ENCODE measurements at places on chromosomes 2 and 18. TPM values are rescaled to one million over a fixed set of nuclear protein-coding genes. Genes with fewer than 3 reads are reported as not detected.

DNA sequence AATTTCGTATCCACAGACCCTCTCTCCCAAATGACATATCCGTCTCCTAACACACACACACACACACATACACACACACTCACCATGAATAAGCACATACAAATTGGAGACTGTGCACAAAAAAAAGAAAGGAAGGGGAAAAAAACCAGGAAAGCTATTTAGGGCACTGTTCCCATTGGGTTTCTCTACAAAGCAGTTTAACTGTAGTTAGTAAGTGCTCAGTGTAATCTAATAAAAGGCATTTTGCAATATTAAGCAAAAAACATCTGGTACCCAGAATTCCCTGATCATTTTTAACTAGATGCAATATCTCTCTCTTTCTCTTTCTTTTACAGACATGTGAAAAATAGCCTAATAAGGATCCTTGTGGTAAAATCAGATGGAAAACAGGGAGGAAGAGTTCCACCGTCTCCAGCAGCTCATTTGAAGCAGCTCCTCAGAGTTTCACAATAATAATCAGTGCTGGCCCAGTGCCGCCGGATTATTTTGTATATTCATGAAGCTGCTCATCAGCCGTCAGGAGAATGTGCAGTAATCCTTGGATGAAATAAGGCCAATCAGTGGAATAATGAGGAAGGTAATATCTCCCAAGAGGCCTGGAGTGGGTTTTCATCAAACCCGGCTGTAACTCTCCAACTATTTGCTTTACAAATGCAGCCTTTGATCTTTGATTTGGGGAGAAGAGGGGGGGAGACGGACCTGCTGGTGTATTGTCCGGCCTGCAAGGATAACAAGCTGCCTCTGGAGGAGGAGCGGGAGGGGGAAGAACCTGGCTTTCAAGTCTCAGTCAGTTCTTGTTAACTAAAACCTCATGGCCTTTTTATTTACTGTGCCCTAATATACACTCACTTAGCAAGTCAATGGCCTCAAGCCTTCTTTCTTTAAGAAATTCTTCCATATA, 227.6 kb upstream of the SMIM21 start:
- no peak for DNase-seq

- no peak for DNase-seq
Observed at GRCh38 chr18:13003466-13003896, 12.3 kb downstream of the CEP192 start.

DNA sequence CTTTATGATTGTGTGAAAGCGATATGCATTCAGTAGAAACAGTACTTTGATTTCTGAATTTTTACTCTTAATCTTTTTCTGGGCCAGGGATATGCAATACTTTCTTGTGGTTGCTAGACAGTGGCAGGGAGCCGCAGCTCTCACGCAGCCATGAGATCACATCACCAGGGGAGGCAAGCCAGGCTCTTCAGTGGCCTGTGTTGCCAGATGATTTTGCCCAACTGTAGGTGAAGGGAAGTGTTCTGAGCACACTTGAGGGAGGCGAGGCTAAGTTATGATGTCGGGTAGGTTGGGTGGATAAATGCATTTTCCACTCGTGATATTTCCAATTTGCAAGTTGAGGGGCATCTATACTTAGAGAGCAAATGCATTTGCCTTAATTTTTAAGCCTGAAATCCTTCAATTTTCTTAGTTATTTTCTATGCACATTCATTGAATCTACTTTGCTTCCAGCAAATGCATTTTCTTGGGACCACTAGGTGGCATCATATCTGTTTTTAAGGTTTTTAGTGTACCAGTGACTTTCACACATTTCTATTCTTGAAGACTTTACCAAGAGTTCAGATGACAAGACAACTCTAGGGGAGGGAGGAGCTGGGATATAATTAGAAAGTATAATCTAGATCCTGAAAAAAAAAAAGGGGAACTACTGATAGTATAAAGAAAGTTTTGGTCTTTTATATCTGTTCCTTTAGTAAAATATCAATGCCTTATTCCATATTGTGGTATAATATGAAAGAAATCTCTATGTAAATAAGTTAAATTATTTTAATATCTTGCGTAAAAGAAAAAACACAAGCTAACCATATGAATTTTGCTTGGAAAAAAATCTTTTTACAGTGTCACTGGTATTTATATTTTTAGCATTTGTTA, 643.3 kb downstream of the SOCS6 start:
- no peak for DNase-seq

- DNase-seq = no peak
Observed at GRCh38 chr18:44630118-44630517, 50.6 kb upstream of the SETBP1 start.

DNA sequence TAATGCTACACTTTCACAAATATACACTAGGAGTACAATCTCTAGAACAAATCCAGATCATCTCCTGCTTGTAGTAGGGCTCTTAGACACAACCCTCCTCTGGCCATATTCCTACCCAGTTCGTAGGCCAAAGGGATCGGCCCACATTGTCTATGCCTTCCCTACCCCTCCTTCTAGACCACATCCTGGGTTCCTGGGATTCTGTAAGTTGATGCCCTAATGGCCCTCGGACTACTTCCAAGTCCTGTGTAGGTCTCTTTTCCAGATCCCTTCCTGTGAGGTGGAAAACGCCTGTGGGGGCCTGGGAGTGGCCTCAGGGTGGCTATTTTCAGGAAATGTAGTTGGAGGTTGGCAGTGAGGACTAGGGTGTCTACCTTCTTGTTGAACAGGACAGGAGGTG, 289.7 kb downstream of the ZNF385B start:
- DNase-seq = no peak

DNA sequence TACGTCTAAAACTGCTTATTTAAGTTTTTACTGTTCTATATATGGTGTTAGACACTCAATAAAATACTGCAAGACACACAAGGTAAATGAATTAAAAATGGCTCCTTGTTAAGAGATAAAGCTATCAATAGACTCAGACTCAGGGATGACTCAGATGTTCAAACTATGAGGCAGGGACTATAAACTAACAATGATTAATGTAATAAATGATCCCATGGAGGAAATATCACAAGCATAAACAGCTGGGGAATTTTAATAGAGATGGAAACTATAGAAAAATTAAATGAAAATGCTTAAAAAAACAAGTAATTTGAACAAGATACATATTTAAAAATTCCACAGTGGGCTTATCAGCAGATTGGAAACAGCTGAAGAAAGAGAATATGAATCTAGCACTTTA, 650.8 kb downstream of the DCDC2C start:
- DNase-seq = no peak

NAGK gene
- 93.8 TPM for polyA plus RNA-seq

- no peak for DNase-seq
Observed at GRCh38 chr2:128169497-128169896, 78.5 kb downstream of the UGGT1 start.

GRCh38 chr2:27123302-27124150, at the start of gene ABHD1:
Gene ABHD1, plus strand, starts transcription at chr2:27123815. Its CDS starts 134 bp downstream, at chr2:27123949.
- no peak for DNase-seq

DNA sequence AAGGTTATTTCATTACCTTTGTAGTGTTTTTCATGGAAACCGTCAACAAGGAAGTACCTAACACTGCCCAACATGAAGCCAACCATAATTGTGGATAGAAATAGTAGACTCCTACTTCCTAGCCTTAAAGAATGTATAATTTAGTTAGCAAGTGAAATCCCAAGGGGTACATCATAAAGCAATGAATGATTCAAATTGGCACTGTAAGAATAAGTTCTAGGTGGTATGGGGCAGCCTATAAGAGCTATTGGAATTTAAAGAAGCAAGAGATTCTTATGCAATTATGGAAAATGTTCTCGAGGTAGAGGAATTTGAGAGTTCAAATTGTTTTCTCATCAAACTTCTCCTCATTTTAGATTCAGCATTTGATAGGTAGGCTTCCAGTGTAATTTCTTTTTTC, 157.9 kb downstream of the FMNL2 start:
- no peak for DNase-seq

DNA sequence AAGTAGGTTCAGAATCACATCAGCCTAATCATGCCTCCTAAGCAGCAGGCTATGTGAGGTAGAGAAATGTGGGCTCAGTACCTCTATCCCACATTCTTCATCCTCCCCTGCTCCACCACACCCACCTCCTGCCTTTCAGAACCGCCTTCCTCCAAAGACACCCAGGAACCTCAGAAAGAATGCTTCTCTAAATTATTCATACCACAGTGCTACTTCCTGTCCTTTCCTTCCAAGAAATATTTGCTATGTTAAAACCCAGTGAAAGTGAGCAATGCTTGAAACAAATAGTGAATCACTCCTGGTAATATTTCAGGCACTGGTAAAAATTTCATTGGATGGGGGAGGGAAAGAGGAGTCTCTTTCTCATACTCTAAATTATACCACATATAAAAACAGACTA, 24.0 kb upstream of the CREB1 start:
- DNase-seq = no peak

DNA sequence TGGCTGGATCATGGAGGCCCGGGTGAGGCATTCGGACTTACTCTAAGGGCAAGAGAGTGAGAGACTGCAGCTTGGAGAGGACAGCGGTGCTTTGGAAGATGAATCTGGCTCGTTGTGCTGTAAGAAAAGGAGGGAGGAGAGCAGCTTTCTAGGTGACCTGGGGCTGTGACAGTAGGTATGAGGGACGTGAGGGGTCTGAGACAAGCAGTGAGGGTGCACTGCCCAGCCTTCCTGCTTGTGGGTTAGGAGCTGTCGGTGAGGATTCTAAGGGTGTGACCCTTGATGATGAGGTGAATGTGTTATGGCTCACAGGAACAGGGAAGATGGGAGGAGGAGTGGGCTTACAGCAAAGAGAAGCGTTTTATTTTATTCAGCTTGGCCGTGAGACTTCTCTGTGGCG, 27.1 kb upstream of the RHOB start:
- DNase-seq = no peak

DNA sequence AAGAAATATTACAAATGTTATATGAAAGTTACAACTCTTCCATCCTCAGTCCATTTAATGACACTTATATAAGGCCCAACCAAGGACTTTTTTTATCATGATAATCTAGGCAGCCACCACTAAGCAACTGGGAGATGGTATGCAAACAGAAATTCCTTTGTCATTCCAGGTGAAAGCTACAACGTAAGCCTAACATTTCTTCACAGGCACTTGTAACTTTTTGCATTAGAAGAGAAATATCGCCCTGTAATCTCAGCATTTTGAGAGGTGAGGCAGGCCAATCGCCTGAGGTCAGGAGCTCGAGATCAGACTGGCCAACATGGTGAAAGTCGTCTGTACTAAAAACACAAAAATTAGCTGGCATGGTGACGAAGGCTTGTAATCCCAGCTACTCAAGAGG, 581.2 kb upstream of the SLC8A1 start:
- DNase-seq = no peak

ANKRD39 gene
- 18.8 TPM for polyA plus RNA-seq

Data from urinary bladder (tissue), 4 donors.